ENCODE measurements at places on chromosomes 2 and 18. TPM values are rescaled to one million over a fixed set of nuclear protein-coding genes. Genes with fewer than 3 reads are reported as not detected.

The SCN2A gene
- total RNA-seq, result not detected

The PSMA8 gene
- total RNA-seq, result not detected

The G6PC2 gene
- not detected for total RNA-seq

The SP3 gene
- total RNA-seq, result 41.4 TPM

The KCNF1 gene
- total RNA-seq, result 24.5 TPM

The TUBB6 gene
- total RNA-seq, result 196 TPM

Data from A549 treated with RU486 at 1 μM for 4 hours (cell line).